ENCODE measurements at places on chromosomes 6 and 20.

DNA sequence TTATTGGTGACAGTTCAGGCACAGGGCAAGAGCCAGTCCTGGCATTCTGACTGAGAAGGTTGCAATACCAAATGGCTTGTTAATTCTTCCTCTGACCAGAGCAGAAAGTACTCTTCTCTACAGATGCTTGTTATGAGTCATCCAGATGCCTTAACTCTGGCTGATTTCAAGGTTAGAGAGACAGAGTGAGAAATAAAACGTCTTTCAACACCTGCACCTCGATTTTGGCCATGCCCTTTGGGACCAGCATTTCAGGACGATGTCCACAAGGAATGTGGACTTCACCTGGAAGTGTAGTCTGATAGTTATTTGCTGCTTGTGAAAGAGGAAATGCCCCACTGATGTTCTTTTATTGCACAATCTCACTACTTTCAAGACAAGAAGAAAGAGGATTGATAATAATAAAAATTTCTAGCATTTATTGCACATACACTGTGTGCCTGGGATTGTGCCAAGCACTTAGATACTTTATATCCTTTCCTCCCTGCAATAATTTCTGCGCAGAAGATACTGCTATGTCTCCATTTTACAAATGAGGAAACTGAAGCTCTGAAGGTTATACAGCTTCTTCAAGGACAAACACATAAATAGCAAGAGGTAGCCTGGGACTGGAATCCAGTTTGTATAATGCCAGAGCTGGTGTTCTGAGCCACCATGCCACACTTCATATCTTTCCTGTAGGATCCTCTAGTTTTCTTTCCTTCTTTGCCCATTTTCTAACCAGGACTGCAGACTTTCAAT lies 33.5 kb upstream of the MCM3 start:
- DNase-seq: no peak

GRCh38 chr6:168216117-168216516 lies 103.5 kb downstream of the DACT2 start:
- DNase-seq: no peak

DNA sequence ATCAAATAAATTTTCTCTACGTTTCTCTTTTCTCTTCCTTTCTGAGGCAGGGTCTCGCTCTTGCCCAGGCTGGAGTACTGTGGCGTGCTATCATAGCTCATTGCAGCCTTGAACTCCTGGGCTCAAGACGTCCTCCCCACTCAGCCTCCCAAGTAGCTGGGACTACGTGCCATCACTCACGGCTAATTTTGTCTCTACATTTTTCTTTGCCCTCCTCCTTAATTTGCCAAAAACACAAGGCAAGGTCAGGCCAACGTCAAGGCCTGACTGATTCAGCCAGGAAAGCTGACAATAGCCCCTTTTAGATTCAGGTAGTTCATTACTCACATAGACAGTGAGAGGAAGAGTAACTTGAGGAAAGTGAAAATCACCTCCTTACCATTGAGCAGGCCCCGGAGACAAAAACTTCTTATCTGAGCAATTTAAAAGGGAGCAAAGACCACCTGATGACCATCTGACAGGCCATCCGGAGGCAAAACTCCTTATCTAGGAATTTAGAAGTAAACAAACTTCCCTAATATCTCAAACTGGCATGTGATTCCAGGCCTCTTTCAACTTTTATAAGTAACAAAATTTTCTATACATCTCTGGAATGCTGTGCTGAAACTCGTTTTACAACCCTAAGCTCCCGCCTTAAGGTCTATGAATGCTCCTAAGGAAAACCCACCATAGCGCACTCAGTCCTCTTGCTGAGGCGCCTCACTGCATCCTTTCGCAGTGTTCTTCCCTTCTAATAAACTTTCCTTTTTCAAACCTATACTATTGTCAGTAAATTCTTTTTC lies 42.1 kb upstream of the SRPK1 start:
- DNase-seq: no peak

- DNase-seq: no peak
Observed at GRCh38 chr6:37525460-37526357, 26.0 kb upstream of the CCDC167 start.

DNA sequence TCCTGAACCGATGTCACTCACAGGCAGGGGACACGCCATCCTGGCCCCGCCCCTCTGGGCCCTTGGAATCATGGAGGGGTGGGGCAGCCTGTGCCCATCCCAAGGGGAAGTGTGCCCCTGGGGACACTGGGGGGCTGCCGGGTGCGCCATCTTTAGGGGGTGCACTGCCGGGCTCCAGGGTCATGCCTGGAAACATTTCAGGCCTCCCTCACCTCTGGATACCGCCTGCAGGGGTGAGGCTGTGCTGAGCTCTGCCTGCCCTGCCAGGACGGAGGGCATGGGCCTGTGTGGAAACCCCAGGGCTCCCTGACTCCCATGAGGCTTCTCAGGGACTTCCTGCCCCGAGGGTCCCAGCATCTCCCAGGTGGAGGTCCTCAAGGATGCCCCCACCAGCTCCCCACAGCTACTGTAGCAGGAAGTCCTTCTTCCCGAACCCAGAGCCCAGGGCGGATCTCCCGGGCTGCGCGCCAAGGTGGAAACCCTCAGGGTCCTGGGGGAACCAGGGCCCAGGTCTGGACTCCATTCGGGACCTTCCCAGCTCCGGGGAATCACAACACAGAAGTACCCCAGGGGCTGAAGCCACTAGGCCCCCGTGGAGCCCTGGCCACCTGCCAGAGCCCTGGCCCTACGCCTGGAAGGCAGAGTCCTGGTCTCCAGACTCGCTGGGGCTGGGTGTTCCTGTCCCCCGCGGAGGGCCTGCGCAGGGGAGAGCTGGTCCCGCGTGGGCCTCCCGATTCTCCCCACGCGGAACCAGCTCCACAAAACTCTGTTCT lies 15.6 kb downstream of the CHRNA4 start:
- no peak for DNase-seq
